Thymus (tissue), 14 donors: ENCODE measurements at places on chromosomes 16 and 17. TPM values are rescaled to one million over a fixed set of nuclear protein-coding genes. Genes with fewer than 3 reads are reported as not detected.

DNA sequence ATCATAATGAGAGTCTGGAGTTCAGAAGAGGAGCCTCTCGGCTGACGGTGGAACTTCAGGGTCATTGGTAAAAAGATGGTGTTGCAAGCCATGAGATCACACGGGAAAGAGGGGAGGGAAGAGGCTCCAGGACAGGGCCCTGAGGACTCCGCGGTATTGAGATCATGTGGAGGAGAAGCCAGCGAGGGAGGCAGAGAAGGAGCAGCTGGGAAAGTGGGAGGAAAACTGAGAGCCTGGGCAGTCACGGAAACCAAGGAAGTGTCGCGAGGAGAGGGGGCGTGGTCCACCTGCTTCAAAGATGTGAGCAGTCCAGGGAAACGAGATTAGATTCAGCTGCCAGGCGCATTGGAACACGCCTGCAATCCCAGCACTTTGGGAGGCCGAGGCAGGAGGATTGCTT is 27.7 kb upstream of the SBK1 start:
- H3K27me3 ChIP-seq: no peaks in the 10 kb centered on the region
- no peaks in the 10 kb centered on the region for H3K4me1 ChIP-seq
- no peak for DNase-seq
- no peak overlapping the region for H3K4me3 ChIP-seq

- no peak overlapping the region for H3K4me3 ChIP-seq
- no peak overlapping the region for H3K27ac ChIP-seq
- H3K36me3 ChIP-seq: peaks cover 10% of the 10 kb centered on the region
- H3K27me3 ChIP-seq: no peaks in the 10 kb centered on the region
These were observed 97.5 kb downstream of the CHD9 start for GRCh38 chr16:53152329-53152728.

DNA sequence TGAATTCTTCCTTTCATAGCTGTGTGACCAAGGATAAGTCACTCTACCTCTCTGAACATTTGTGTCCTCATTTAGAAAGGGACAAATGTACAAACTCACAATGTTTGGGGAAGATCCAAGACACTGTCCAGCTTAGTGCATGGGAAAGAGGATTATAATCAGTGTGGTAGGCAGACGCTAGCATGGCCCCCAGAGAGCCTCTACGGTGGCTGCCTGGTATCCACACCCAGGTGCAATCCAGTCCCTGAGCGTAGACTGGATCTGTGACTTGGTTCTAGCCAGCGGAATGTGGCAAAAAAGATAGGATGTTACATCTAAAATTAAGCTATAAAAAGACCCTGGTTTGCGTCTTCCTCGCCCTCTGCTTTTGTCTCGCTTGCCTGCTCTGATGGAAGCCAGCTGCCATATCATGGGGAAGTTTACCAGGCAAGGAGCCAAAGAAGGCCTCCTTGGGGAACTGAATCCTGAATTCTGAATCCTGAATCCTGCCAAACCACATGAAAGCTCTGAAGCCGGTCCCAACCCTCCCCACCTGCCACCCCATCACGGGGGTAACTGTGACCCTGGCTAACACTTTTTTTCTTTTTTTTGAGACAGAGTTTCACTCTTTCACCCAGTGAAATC is 51.7 kb downstream of the PLXDC1 start:
- DNase-seq: no peak
- H3K4me1 ChIP-seq: peaks cover 68% of the 10 kb centered on the region
- H3K4me3 ChIP-seq: no peak overlapping the region
- no peaks in the 10 kb centered on the region for H3K36me3 ChIP-seq
- no peak overlapping the region for H3K27ac ChIP-seq
- no peaks in the 10 kb centered on the region for H3K27me3 ChIP-seq

- H3K4me1 ChIP-seq: no peaks in the 10 kb centered on the region
- no peak overlapping the region for H3K4me3 ChIP-seq
- no peaks in the 10 kb centered on the region for H3K36me3 ChIP-seq
- no peaks in the 10 kb centered on the region for H3K27me3 ChIP-seq
- no peak overlapping the region for H3K27ac ChIP-seq
These were observed 607.5 kb downstream of the TOX3 start for GRCh38 chr16:51939378-51939871.

The RAB26 gene
- polyA plus RNA-seq: 2.6 TPM

DNA sequence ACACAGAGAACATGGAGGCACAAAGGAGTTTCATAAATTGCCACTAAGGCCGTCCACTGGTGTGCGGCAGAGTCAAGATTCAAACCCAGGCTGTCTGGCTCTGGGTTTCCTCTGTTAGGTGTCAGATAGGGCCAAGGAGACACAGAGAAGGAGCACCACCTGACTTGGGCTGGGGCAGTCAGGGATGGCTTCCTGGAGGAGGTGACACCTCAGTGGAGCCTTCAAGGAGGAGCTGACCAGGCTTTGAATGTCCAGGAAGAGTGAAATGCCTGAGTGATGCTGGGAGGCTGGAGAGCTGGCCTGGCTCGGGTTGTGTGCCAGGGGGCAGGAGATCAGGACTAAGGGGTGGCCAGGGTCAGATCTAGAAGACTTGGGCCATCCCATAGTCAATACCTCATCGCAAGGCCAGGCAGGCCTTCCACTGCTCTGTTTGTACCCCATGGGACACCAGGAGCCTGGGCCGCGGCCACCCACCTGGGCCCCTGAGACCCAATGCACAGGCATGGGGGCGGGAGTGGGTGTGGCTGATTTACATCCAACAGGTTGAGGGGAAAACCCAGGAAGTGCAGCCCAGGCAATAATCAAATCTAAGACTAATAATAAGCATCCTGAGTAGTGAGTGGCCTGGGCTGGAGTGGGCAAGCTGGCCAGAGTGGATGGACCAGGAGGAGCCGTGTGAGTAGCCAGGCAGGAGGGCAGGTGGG is 73.7 kb downstream of the USP22 start:
- H3K4me3 ChIP-seq: no peak overlapping the region
- DNase-seq: no peak
- no peaks in the 10 kb centered on the region for H3K4me1 ChIP-seq
- H3K36me3 ChIP-seq: no peaks in the 10 kb centered on the region

The FTO gene
- polyA plus RNA-seq: 13.7 TPM

The CCL13 gene
- polyA plus RNA-seq: 10.7 TPM

The PITPNM3 gene
- polyA plus RNA-seq: 0.52 TPM

The GINS2 gene
- polyA plus RNA-seq: 1.4 TPM

- no peak for DNase-seq
- no peak overlapping the region for H3K4me3 ChIP-seq
- H3K36me3 ChIP-seq: no peaks in the 10 kb centered on the region
- H3K27me3 ChIP-seq: peaks cover 7% of the 10 kb centered on the region
- H3K27ac ChIP-seq: no peak overlapping the region
These were observed 158.1 kb downstream of the ZNF423 start for GRCh38 chr16:49697631-49698452.

GRCh38 chr16:54407596-54407995 is 121.0 kb upstream of the IRX3 start:
- DNase-seq: no peak
- H3K4me3 ChIP-seq: no peak overlapping the region
- H3K27ac ChIP-seq: no peak overlapping the region
- H3K36me3 ChIP-seq: no peaks in the 10 kb centered on the region
- H3K4me1 ChIP-seq: no peaks in the 10 kb centered on the region

GRCh38 chr16:81635063-81635937 is 143.8 kb upstream of the PLCG2 start:
- no peak overlapping the region for H3K4me3 ChIP-seq
- H3K27ac ChIP-seq: no peak overlapping the region
- H3K4me1 ChIP-seq: peaks cover 64% of the 10 kb centered on the region
- H3K27me3 ChIP-seq: no peaks in the 10 kb centered on the region
- no peak for DNase-seq

GRCh38 chr17:41974031-41974430 is 7.4 kb downstream of the CNP start:
- H3K4me1 ChIP-seq: no peaks in the 10 kb centered on the region
- H3K36me3 ChIP-seq: peaks cover 87% of the 10 kb centered on the region
- no peak overlapping the region for H3K4me3 ChIP-seq
- H3K27ac ChIP-seq: no peak overlapping the region
- H3K27me3 ChIP-seq: no peaks in the 10 kb centered on the region

The OTOP3 gene
- polyA plus RNA-seq: 0.05 TPM

The FBXW10B gene
- 1.6 TPM for polyA plus RNA-seq

The ODAD4 gene
- polyA plus RNA-seq: 1.4 TPM

GRCh38 chr16:69321080-69321479 is 9.3 kb downstream of the PDF start:
- H3K4me1 ChIP-seq: no peaks in the 10 kb centered on the region
- H3K4me3 ChIP-seq: no peak overlapping the region
- H3K27ac ChIP-seq: no peak overlapping the region
- H3K36me3 ChIP-seq: peaks cover 94% of the 10 kb centered on the region

- H3K4me1 ChIP-seq: peaks cover 11% of the 10 kb centered on the region
- DNase-seq: no peak
- no peak overlapping the region for H3K4me3 ChIP-seq
- no peaks in the 10 kb centered on the region for H3K36me3 ChIP-seq
- no peak overlapping the region for H3K27ac ChIP-seq
These were observed 39.4 kb downstream of the TUBD1 start for GRCh38 chr17:59853168-59853918.

GRCh38 chr17:13931111-13931526 is 138.2 kb upstream of the COX10 start:
- no peaks in the 10 kb centered on the region for H3K36me3 ChIP-seq
- no peaks in the 10 kb centered on the region for H3K4me1 ChIP-seq
- peak; percentile 8 for DNase-seq
- no peak overlapping the region for H3K4me3 ChIP-seq

The CHD9NB gene
- polyA plus RNA-seq: 0.84 TPM

GRCh38 chr16:8937803-8938202 is 25.9 kb downstream of the USP7 start:
- no peak for DNase-seq
- H3K27me3 ChIP-seq: no peaks in the 10 kb centered on the region
- no peaks in the 10 kb centered on the region for H3K36me3 ChIP-seq
- peaks cover 33% of the 10 kb centered on the region for H3K4me1 ChIP-seq

GRCh38 chr17:31048780-31049179 is 46.0 kb upstream of the NF1 start:
- H3K4me1 ChIP-seq: no peaks in the 10 kb centered on the region
- no peaks in the 10 kb centered on the region for H3K36me3 ChIP-seq
- H3K27me3 ChIP-seq: no peaks in the 10 kb centered on the region
- no peak overlapping the region for H3K4me3 ChIP-seq

DNA sequence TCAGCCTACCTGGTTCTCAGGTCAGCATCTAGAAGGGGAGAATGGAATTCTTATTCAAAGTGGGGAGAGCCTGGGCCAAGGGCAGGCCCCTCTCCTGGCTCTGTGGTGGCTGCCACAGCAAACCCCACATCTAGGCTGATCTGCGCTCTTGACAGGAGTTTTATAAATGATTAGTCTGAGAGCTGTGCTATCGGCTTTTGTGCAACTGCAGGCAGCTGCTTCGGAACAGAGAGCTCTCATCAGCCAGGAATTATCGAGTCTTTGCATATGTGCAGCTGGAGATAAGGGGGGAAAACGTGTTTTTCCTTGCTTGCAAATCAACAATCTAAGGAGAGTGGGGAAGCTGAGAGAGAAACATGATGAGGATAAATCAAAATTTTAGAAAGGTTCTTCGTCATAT is 91.7 kb downstream of the HS3ST3A1 start:
- no peak overlapping the region for H3K4me3 ChIP-seq
- DNase-seq: no peak
- H3K27me3 ChIP-seq: no peaks in the 10 kb centered on the region
- no peaks in the 10 kb centered on the region for H3K4me1 ChIP-seq

DNA sequence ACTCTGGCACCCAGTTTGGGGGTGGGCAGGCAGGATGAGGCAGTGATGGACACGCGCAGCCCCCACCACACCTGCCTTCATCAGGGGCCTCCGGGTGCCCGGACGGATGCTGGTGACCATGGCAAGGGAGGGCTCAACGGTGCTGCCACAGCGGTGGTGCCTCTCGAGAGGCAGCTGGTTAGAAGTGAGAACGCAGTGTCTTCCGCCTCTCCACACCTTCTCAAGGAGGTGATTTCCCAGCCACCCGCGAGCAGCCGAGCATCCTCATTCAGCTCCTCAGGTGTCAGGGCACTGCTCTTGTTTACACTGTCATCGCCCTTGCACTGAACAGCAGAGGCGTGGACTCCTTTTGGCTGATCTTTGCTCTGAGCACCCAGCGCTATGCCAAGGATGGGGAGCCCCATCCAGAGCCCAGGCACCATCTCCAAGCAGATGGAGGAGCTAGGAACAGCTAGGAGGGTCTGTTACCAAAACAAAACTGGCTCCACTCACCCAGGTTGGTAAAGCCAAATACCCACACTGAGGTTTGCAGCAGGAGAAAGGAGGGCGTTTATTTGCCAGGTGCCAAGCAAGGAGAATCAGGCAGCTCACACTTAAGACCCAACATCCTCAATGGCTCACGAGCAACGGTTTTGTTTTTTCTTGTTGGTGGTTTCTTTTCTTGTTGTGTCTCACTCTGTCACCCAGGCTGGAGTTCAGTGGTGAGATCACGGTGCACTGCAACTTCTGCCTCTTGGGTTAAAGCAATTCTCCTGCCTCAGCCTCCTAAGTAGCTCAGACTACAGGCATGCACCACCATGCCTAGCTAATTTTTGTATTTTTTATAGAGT is 174.3 kb upstream of the TNRC6C start:
- H3K27ac ChIP-seq: peak overlapping the region; percentile 48
- peaks cover 69% of the 10 kb centered on the region for H3K4me1 ChIP-seq
- H3K27me3 ChIP-seq: no peaks in the 10 kb centered on the region

- H3K27ac ChIP-seq: no peak overlapping the region
- H3K36me3 ChIP-seq: no peaks in the 10 kb centered on the region
- H3K4me1 ChIP-seq: no peaks in the 10 kb centered on the region
- DNase-seq: no peak
- H3K27me3 ChIP-seq: no peaks in the 10 kb centered on the region
These were observed 51.0 kb upstream of the GAS7 start for GRCh38 chr17:10249271-10250010.

DNA sequence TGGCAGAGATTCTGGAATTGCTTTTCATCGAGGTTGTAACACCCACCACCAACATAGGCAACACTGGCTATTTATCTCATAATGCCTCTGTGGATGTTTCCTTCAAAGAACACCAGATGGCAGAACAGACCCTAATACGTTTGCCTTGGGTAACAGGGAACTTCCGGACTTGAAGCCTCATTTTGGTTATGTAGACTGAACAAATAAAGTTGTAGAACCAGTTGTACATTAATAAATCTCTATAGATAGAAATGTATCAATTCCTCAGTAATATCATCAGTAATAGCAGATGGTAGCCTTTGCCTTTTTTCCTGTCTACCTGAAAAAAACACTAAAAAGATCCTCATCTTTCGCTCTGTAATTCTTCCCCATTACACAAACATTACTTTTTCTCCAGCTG is 25.9 kb upstream of the APOH start:
- peaks cover 6% of the 10 kb centered on the region for H3K4me1 ChIP-seq
- H3K27ac ChIP-seq: no peak overlapping the region
- DNase-seq: peak; percentile 88
- H3K4me3 ChIP-seq: no peak overlapping the region
- H3K27me3 ChIP-seq: peaks cover 2% of the 10 kb centered on the region
- no peaks in the 10 kb centered on the region for H3K36me3 ChIP-seq

The EVI2A gene
- polyA plus RNA-seq: 147 TPM

The NTN1 gene
- polyA plus RNA-seq: 2.4 TPM

- no peak overlapping the region for H3K27ac ChIP-seq
- H3K4me3 ChIP-seq: no peak overlapping the region
- H3K36me3 ChIP-seq: peaks cover 37% of the 10 kb centered on the region
- no peak for DNase-seq
These were observed 22.8 kb downstream of the ABCC1 start for GRCh38 chr16:15972046-15972868.

The TPPP3 gene
- 9.0 TPM for polyA plus RNA-seq
